ENCODE measurements at places on chromosomes 11 and 22.

DNA sequence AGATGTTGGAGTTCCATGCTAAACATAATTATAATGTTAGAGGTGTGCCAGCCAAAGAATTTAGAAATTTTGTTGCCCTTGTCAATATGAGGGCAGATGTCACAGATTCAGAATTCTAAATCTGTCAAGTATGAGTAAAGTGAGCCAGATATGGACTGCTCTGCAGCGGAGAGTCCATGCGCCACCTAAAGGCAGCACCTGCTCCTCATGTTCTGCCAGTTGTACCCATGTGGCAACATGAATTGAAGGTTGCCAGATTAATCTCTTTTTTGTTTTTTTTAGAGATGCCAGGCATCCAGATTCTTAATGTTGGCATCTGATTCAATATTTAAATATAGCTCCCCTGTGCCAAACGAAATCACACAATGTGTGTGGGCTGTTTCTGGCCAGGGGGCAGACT, 678.6 kb upstream of the ANO5 start:
- no peak for DNase-seq

DNA sequence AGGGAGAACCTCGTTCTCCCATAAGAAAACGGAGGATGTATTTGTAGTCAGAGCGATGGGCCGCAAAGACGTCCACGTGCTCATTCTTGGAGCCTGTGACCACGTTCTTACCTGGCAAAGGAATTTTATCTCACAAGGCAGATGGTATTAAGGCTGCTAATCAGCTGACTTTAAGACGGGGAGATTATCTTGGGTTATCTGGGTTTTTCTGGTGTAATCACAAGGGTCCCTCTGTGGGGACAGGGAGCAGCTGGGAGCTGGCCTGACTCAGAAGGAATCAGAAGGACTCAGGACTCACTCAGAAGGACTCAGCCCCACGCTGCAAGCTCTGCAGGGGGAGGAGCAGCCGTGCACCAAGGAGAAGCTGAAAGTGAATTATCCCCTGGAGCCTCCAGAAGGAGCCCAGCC, 7.5 kb upstream of the SIGIRR start:
- no peak for DNase-seq

DNA sequence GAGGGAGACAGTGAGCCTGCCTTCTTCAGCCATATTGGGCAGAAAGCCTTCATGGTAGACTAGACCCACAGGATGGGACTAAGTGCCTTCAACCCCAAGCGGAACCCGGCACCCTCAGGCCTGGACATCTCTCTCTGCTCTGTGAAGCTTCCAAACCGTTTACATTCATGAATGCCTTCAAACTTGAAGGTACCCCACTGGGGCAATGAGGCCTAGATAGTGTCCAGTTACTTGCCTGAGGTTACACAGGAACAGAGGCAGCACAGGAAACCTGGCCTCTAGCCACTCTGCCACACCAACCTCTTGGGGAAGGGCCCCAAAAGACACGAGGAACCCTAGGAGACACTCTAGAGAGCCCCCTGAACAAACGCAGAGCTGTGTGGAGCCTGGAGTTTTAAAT, 14.5 kb upstream of the CYP2R1 start:
- no peak for DNase-seq

DNA sequence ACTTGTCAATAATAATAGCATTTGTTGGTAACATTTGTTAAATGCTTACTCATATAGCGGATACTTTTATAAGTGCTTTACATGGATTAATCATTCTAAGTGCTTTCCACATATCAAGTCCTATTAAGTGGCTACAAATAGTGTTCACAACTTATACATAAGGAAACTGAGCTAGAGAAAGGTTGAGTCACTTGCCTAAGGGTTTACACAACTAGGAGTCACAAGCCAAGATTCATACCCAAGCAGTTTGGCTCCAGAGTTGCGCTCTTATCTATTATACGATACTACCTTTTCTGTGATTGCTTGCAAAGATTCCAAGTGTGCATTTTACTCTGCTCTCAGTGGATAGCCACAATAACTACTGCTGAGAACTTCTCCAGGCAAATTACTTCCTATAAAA, 215.9 kb upstream of the CCDC90B start:
- no peak for DNase-seq

GRCh38 chr11:36512016-36512415, 1.9 kb upstream of the TRAF6 start:
- DNase-seq, result no peak

DNA sequence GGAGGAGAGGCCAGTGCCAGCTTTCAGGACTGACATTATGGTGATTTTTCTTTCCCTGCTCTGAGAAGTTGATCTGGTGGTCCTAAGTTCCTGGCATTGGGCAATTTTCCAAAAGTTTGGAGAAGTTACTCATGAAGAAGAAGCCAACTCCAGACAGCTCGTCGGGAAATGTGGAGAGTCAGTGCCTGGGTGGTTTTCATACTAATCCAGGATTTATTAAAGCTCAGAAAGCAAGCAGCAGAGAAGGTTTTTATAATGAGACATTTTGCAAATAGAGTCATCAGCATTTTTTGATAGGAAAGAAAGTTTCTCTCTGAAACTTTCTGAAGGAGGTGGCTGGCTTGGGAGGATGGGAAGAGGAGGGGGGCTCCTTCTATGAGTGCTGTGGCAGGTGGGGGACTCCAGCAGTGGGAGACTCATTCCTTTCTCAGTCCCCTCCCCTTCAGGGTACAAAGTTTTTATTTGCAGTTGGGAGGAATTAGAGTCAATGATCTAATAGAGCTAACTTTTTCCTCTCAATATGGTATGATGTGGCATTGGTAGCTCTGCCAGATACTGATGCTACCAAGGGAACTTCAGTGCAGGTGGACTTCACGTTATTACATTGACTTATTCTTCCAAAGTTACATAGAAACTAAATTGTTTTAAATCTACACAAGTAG, 55.4 kb downstream of the LIF start:
- DNase-seq, result no peak

DNA sequence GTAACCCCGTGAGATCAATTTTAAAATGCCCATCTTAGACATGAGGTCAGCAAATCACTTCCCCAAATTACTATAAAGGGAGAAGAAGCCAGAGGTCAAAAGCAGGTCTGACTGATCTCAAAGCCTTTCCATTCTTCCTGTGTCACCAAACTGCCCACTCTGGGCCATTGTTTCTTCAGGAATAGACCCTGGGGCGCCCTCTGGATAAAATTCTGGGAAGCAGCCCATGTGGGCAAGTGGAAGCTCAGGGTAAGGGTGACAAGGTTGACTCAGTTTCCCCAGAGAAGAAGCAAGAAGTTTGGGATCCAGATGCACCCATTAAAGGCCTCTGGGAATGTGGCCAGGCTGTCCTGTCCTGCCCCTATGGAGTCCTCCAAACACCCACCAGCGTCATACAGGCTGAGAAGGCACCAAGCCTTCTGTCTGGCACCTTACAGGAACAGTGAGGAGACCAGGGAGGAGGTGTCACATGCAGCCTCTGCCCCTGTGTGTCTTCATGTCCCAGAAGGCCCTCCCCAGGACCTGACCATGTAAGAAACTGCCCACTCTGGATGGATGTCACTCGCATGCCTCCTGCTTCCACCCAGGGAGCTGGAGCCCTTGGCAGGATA, 50.1 kb downstream of the CHST1 start:
- DNase-seq, result no peak

DNA sequence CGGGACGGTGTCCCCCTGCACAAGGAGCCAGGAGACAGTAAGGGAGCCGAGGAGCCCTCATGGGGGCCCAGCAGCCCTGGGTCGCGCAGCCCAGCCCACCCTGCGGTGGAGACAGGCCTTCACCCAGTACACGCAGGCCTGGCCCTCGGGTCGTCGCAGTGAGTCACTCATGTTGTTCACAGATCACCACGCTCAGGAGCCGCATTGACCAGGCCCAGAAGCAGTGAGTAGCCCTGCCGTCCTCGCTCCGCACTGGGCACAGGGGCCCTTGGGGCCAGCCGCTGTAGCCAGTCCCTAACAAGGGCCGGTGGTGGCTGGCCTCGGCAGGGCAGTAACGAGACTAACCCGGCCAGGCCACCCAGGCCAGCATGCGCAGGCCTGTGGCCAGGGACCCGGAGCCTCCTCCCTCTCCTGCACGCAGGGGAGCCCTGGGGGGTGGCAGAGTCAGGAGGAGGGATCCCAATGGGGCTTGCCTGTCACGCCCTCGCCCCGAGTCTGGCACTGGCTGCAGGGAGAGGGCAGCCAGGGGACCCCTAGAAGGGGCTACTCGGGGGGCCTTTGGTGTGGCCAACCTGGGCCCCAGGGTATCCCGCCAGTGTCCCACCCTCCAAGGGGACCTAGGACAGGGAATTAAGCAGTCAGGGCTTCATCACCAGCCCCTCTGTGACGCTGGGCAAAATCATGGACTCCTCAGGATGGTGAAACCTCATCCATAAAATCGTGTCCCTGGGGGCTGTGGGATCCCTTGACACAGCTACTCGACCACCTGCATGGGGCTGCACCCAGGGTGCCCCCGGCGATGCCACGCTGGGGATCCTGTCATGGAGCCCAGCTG, 10.1 kb upstream of the MRPL23 start:
- DNase-seq, result no peak

DNA sequence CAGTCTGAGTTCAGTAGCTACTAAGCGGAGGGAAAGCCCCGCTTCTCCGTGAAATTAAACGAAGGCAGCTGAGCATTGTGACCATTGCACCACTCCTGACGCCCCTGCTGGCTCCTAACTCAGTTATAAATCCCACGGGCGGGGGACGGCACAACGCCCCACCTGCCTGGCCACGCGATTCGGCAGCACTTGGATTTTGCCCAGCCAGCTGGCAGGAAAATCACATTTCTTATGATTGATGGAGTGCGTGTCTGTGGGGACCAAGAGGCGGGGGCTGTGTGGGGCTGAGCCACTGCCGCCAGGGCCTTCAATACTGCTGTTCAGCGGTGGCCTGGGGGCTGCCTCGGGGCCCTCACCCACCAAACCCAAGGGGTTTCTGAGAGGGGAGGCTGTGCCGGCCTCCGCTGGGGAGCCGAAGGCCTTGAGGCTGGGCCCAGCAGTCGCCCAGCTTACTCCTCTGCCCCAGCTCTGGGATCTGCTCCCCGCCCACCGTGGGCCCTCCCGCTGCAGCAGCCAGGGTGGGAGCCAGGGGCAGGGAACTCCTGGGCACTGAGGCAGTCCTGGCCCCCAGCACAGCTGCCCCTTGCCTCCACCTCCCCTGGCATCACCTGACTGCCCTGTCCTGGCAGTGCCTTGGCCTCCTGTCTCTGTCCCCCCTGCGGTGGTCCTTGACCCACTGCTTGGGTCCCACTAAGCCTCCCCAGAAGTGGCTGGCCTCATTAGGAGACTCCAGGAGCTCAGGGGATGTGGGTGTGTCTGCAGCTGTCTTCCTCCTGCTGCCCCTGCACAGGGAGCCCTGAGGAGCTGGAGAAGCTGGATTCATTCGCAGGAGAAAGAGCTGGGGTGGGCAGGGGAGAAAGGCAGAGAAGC, 30.7 kb downstream of the SHISAL1 start:
- no peak for DNase-seq

DNA sequence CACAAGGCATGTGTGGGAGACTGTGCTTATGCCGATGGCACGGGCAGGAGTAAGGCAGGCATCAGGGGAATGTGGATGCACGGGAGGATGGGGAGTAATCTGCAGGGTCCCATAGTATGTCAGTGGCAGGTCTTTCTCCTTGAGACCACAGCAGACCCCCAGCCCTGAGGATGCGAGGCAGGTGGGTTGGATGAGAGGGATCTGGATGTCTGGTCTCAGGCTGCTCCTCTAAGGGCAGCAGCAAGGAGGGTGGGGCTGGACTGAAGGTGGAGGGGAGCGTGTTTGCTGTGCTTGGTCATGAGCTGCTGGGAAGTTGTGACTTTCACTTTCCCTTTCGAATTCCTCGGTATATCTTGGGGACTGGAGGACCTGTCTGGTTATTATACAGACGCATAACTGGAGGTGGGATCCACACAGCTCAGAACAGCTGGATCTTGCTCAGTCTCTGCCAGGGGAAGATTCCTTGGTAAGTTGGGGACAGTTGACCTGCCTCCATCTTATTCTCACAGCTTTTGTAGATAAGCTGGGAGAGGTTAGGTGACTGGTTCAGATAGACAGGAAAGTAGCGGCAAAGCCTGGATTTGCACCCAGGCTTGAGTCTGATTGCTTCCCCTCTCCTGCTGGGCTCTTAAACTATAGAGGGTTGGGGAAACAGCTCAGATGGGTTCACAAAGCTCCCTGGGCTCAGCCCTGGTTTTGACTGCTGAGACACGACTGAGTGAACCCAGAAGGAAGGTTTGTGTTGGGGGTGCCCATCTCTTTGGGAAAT, at the start of gene APOL1:
TSS of gene APOL1 (plus strand) at position 380 of the 769 bp plus-strand sequence. CDS start 1,823 bp downstream, outside the sequence.
- DNase-seq, result peak; percentile 46

DNA sequence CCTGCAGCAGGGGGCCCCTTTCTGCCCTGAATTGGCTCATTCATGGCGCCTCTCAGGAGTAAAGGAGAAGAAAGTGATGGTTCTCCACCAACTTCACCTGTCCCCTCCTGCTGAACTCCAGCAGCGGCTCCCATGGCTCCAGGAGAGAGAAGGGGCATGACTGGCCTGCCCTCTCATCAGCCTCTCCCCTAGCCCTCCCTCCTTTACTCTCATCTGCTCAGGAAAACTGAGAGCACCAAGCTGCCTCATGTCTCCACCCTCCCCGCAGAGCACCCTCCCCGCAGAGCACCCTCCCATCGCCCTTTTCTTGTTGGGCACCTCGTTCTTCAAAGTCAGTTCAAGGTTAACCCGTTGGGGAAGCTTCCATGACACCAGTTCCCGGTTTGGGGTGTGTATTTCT, 82.1 kb upstream of the ATXN10 start:
- no peak for DNase-seq

DNA sequence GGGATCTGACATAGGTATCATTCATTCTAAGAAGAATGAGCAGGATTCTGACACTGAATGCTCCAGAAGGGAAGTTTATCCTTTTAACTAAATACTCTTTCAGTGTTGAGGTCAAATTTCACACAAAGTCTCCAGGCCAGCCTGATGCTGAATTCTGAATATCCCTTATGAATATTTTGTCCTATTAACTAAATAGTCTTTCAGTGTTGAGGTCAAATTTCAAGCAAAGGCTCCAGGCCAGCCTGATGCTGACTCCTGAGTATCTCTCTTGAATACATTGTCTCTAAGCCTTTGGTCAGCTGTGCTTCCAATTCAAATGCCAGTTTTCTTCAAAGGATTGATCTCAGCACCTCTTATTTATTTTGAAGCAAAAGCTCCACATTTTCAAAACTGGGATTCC, 676.8 kb downstream of the NTM start:
- no peak for DNase-seq

DNA sequence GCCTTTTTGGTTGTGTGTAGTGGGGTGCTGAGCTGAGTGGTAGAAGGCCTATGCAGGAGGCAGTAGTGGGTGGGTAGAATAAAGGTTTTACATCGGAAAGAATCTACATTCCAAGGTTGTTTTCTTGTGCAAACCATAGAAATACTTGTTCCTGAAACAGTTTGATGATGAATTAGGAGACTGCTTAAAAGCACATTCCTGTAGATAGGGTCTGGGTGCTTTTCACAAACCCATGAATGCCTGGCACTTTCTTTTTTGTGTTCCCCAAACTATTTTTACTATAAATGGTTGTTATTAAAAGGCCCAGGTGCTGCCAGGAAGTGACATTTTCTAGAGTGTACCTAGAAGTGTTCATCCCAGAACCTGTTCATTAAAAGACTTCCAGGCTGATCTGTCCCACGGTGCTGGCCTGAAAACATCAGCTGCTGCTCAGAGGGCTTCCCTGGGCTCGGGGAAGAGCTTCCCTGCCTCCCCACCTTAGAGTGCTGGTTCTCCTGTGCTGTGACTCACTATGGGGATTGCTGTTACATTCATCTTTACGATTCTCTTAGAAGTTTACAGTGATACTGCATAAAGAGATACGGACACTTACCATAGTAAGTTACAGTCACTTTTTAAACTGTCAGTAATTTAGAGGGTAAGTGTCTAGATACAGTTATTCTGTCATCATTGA, 27.9 kb downstream of the PPFIA1 start:
- no peak for DNase-seq

- no peak for DNase-seq
These were observed 107.5 kb downstream of the PKNOX2 start for GRCh38 chr11:125272092-125272491.
